T-helper 2 cell treated with Interferon-gamma antibody and Interleukin-4, amounts not matched to agents 5 μg/mL and 100 μg/mL, for 36 hours (primary cell): ENCODE measurements at places on chromosomes 5 and 9.

DNA sequence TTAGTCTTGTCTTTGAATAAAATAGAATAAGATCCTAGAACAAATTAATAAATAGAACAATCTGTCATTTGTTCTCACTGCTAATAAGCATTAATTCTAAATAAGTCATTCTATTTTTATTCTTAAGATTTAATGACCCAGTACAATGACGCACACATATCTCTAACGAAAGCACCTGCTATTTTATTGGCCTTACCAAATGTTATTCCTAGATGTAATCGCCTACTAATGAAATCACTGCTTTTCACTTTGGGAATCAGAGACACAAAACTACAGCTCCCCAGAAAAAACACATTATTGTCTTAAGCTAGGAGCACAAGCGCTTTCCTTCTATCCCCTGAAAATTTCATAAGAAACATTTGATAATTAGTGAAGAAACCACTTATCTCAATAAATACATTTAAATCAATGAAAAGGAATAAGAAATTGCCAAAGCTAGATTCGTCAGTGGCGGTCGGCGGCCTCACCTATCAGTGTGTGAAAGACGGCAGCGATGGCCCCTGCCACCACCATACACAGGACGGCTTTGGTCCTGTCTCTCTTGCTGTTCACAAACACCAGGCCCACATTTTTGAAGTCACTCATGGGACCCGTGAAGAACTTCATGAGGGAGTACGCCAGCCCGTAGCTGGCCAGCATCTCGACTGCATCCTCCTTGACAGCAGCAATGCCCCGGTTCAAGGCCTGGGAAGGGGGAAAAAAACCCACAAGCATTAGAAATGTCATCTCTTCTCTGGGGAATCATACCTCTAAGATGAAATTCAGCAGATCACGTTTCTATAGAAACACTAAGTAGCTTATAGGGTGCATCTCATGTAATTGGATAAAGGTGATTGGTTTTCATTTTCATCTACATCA lies 102.8 kb downstream of the ANKH start:
- no peak for DNase-seq
- no peaks in the 10 kb centered on the region for H3K27me3 ChIP-seq
- peaks cover 19% of the 10 kb centered on the region for H3K36me3 ChIP-seq

DNA sequence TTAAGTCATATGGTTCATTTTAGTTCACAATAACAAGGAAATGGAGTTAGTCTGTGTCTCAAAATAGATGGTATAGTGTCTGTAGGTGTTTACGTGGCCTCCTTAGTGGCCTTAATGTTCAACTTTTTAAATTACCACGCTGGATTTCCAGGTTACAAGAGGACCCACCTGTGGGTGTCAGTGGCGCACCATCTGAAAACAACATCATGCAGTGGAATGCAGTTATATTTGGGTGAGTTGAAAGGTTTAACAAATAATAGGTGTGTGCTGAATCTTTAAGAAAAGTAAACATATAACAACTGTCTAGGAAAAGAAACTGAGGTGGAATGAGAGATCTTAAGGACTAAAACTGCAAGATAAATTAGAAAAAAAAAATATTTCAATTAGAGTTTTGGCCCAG lies 2.9 kb downstream of the UBE2B start:
- no peak overlapping the region for H3K27ac ChIP-seq
- peaks cover 39% of the 10 kb centered on the region for H3K4me1 ChIP-seq
- peaks cover 3% of the 10 kb centered on the region for H3K27me3 ChIP-seq
- no peak for DNase-seq
- peaks cover 43% of the 10 kb centered on the region for H3K36me3 ChIP-seq
- no peak overlapping the region for H3K4me3 ChIP-seq

DNA sequence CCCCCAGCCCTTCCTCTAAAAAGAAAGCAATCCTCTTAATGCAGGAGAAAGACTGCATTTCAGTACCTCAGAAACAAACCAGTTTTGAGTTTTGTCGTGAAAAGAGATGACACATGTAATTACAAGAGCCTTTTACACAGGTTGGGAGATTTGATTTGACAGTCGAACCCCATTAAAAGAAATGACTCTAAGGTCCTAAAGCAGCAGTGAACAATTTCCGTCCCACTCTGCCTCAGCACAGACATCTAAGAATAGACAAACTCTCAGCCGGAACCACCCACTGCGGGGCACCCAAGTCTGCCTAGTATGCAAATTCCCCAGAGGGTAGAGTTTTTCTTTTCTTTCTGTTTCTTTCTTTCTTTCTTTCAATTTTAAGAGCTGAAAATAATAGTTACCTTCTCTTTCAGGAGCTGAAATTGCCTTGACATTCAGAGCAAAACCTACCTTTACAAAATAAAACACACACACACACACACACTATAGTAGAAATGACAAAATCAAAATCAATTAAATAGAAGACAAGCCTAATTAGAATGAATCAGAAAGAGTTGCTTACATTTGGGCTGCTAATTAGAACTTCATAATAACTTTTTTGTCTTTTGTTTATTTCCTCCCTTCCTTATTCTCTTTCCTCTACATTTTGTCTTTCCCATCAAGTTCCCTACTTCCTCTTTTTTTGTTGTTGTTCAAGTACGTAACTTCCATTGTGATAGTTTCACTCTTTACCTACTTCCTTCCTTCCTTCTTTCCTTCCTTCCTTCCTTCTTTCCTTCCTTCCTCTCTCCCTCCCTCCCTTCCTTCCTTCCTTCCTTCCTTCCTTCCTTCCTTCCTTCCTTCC lies 65.1 kb downstream of the BASP1 start:
- no peaks in the 10 kb centered on the region for H3K27me3 ChIP-seq
- no peaks in the 10 kb centered on the region for H3K36me3 ChIP-seq
- DNase-seq = no peak

GRCh38 chr9:136004712-136005111 lies 43.5 kb upstream of the UBAC1 start:
- DNase-seq = no peak
- no peaks in the 10 kb centered on the region for H3K27me3 ChIP-seq

DNA sequence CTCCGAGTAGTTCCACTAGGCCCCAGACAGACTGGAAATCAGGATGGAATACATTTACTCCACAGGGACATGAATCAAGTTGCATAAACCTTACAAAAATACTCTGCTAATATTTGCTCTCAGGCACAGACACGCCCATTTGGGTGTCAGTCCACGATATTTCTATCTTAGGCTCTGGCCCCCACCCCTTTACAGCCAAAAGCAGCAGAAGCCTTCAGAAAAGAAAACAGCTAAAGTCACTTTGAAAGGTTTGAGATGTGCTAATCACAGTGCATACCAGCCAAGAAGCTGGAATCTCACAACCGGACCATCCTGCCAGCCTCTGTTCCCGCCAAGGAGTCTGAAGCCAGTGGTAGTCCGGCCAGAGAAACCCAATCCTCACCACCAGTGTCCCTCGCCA lies 22.6 kb downstream of the PTPN3 start:
- no peak overlapping the region for H3K4me3 ChIP-seq
- H3K27me3 ChIP-seq = peaks cover 34% of the 10 kb centered on the region
- DNase-seq = no peak

DNA sequence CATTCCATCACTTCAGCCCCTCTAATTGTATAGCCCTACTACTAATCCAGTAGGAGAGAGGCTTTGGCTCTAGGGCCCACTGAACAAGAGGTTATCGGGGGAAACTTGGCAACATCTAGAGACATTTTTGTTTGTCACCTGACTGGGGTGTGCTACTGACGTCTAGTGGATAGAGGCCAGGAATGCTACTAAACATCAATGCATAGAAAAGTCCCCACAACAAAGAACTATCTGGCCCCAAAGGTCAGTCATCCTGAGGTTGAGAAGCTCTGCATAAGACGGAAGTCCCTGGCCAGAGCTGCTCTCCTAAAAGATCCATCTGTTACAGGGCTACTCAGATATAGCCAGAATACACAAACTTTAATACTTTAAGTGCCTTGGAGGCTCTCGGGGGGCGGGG lies 570.6 kb upstream of the KLF4 start:
- H3K27ac ChIP-seq = no peak overlapping the region
- no peaks in the 10 kb centered on the region for H3K36me3 ChIP-seq
- no peaks in the 10 kb centered on the region for H3K4me1 ChIP-seq
- no peak overlapping the region for H3K4me3 ChIP-seq
- no peaks in the 10 kb centered on the region for H3K27me3 ChIP-seq
- DNase-seq = no peak

- peak overlapping the region; percentile 81 for H3K4me3 ChIP-seq
- DNase-seq = peak; percentile 67
- H3K27ac ChIP-seq = peak overlapping the region; percentile 87
- no peaks in the 10 kb centered on the region for H3K27me3 ChIP-seq
- peaks cover 44% of the 10 kb centered on the region for H3K4me1 ChIP-seq
Observed at GRCh38 chr5:50711280-50711679, 44.8 kb downstream of the PARP8 start.

- no peak overlapping the region for H3K27ac ChIP-seq
- H3K36me3 ChIP-seq = no peaks in the 10 kb centered on the region
- no peak overlapping the region for H3K4me3 ChIP-seq
- H3K27me3 ChIP-seq = no peaks in the 10 kb centered on the region
- no peaks in the 10 kb centered on the region for H3K4me1 ChIP-seq
- DNase-seq = no peak
Observed at GRCh38 chr5:150130493-150130922, 25.1 kb downstream of the PDGFRB start.

DNA sequence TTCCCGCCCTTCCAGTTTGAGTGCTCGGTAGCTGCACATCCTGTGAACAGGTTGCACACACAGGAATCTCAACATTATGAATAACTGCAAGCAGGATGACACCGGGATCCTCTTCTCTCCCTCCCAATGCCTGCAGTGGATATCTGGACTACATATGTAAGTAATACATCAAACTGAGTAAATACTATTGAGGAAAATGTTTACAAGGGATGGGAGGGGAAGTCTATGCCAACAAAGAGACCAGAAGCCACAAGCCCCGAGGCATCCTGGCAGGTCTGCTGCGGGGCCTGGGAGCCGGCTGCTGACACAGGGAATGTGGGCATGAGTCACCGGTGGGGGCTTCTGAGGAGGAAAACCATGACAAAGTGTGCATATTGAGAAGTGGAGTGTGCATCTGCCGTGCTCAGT lies 8.6 kb upstream of the ANKRD33B start:
- H3K4me3 ChIP-seq = no peak overlapping the region
- H3K36me3 ChIP-seq = no peaks in the 10 kb centered on the region
- peaks cover 22% of the 10 kb centered on the region for H3K4me1 ChIP-seq
- H3K27ac ChIP-seq = no peak overlapping the region
- no peak for DNase-seq

DNA sequence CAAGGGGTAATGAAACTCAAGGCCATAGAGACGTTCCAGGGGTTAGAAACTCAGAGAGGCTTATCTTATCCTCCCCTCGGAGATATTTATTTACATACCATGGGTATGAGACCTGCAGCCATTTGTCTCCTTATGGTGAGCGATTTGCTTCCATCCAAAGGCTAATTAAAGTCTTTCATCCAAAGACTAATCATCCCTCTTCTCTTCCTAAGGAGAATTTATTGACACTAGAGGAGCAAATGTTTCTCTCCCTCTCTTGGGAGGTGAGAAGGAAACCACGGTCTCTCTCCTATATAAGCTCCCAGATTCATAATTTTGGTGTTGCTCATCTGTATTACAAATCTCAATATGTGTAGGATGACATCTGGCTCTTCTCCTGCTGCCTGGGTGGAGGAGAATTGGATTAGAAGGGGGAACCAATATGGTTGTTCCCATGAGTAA lies 31.0 kb upstream of the RPS23 start:
- no peak overlapping the region for H3K27ac ChIP-seq
- H3K27me3 ChIP-seq = no peaks in the 10 kb centered on the region
- peaks cover 1% of the 10 kb centered on the region for H3K4me1 ChIP-seq
- no peak overlapping the region for H3K4me3 ChIP-seq
- DNase-seq = no peak
- no peaks in the 10 kb centered on the region for H3K36me3 ChIP-seq

DNA sequence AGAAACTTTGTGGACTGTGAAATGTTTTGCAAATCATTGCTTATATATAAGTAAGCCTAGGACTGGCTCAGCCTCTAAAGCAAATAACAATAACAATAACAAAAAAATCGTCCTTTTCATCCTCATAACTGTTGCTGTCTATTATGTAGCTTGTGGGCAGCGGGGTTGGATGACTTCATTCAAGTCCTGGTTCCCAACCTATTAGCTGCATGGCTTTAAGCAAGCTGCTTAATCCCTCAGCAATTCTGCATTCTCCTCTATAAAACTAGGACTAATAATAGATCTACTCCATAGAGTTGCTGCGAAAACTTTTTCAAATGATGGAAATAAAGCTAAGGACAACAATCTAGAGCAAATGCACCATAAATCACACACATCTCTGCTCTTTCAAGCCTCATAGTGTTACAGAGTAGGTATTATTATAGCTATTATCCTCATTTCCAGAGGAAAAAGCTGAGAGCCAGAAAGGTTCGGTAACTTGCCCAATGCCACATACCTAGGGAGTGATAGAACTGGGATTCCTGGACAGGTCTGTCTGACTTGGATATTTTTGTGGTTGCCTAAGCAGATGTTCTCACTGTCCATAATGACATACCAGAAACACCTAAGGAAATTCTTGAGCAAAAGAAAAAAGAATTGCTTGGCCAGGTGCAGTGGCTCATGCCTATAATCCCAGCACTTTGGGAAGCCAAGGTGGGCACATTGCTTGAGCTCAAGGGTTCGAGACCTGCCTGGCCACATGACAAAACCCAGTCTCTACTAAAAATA lies 98.8 kb upstream of the ADRA1B start:
- H3K27ac ChIP-seq = no peak overlapping the region
- DNase-seq = no peak
- H3K27me3 ChIP-seq = peaks cover 7% of the 10 kb centered on the region

DNA sequence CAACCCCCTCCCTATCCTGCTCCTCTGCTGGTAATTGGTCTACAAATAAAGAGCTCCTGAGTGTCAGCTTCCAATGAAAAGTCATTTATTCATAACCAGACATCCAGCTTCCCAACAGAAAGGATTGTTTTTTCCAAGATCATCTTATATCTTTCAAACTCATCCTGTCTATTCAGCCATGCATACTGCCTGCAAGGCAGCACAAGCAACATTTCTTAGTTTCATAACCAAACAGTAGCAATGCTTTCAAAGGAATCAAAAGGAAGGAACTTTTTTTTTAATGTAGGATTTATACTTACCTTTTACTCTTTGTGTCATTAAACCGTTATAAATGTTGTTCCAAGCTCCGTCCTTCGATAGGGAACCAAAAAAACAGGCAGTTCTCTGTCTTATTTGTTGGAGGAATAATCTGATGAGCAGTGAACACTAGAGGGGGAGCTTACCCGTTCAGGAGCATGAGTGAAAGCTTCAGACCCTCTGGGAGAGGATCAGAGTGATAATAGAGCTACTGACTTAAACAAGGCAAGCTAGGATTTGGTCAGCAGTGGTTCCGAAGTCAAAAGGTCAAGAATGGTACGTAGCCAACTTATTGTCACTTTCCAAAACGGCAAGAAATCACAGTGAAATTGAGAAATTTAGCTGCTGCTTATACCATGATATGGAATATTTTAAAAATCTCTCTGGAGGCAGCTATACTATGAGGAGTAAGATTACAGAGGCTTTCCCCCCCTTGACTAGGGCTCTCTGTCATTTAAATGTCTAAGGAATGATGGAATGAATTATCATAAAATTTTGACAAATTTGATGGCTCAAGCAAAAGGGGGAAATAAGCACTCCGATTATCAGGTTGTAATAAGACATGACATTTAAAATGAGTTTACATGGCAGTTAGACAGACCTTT lies 892.9 kb downstream of the NR2F1-AS1 start:
- H3K36me3 ChIP-seq = no peaks in the 10 kb centered on the region
- no peak overlapping the region for H3K27ac ChIP-seq
- H3K4me3 ChIP-seq = no peak overlapping the region
- DNase-seq = no peak
- no peaks in the 10 kb centered on the region for H3K4me1 ChIP-seq

- no peaks in the 10 kb centered on the region for H3K36me3 ChIP-seq
- H3K4me1 ChIP-seq = peaks cover 6% of the 10 kb centered on the region
- no peak overlapping the region for H3K4me3 ChIP-seq
- H3K27ac ChIP-seq = no peak overlapping the region
- DNase-seq = no peak
- H3K27me3 ChIP-seq = no peaks in the 10 kb centered on the region
Observed at GRCh38 chr9:104826911-104827310, 63.0 kb downstream of the NIPSNAP3B start.
